ENCODE measurements at places on chromosomes 1 and 21.

- no peak for DNase-seq
Measured at GRCh38 chr1:36835017-36835695, 199.2 kb downstream of the GRIK3 start.

DNA sequence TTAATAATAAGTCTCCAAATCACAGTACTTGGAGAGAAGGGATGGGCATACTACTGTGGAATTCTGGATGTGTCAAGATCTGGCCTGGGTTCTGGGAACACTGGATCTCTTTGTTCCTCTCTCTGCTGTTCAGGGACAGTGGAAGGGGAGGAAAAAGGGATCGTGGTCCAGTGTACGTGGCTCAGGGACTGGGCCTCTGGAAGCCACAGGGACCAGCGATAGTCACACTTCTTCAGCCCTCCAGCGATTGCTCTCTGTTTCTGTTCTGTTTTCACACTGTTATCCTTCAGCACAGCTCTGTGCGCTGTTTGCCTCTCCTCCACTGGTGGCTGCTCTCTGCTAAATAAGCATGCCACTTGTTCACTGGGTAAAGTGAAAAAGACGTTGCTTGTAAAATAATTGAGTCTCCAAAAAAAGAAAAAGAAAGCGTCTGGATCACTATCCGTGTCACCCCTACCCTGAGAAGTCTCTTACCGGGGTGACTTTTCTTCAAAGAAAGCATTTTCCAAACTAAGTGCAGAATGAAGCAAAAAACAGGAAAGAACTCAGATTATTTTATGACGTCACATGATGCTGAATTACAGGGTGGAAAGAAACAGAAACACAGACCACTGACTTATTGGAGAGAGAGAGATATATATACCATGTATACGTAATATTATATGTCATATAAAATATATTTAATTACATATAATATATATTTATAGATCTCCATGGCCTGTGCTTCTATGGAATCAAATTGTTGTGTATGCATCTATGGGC, 279.4 kb downstream of the RGS7 start:
- no peak for DNase-seq

GRCh38 chr1:181101581-181102226, 13.2 kb downstream of the IER5 start:
- DNase-seq: no peak

- no peak for DNase-seq
Measured at GRCh38 chr1:207822124-207822601, 70.3 kb downstream of the CD46 start.

- DNase-seq: no peak
Measured at GRCh38 chr1:180652792-180653191, 21.0 kb downstream of the XPR1 start.

- DNase-seq: no peak
Measured at GRCh38 chr1:153928791-153929341, 6.1 kb upstream of the GATAD2B start.

DNA sequence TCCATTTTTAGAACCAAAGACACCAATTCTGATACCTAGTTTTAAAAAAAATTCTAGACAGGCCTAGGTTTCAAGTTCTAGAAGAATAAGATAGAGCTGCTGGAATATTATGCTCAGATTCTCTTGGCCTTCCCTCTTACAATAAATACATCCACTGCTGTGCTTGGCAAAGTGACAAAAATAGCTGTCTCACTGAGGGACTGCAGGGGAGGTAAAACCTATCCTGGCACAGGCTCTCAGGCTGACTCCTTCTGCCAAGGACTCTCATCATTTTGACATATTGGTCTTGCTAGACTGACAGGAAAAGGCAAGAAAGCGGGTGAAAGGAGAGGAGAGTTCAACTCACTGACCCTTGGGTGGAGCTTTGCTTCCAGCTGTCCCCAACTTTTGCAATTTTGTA, 197.0 kb upstream of the LHX8 start:
- no peak for DNase-seq

- no peak for DNase-seq
Measured at GRCh38 chr1:110309139-110309538, 30.0 kb upstream of the RBM15 start.

- no peak for DNase-seq
Measured at GRCh38 chr1:102851616-102852015, 256.7 kb downstream of the COL11A1 start.

GRCh38 chr1:6030547-6031261, 15.0 kb upstream of the KCNAB2 start:
- no peak for DNase-seq

DNA sequence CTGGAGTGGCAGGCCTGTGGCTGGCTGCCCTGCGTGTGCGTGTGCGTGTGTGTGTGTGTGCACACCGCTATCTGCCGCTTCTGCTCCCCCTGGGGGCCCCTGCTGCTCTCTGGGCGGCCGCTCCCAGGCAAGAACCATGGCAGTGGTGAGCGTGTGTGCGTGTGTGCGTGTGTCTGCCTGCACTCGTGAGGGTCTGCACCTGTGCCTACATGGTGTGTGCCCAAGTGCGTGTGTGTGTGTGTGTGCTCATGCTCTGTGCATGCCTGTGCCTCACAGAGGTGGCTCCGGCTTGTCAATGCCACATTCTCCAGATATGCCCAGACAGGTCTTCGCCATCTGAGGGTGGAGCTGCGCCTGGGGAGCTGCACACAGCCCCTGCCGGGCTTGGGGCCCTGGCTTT, 18.7 kb upstream of the PEX10 start:
- DNase-seq: no peak

DNA sequence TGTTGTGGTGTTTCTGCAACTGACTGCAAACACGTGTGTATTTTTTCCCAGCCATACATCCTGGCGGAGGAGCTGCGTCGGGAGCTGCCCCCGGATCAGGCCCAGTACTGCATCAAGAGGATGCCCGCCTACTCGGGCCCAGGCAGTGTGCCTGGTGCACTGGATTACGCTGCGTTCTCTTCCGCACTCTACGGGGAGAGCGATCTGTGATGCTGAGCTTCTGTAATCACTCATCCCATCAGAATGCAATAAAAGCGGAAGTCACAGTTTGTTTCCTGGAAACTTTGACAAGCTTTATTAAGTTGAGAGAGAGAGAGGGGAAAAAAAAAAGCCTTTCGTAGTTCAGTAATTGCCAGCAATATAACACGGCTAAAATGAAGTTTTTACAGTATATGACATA, 32.7 kb upstream of the MTR start:
- no peak for DNase-seq

DNA sequence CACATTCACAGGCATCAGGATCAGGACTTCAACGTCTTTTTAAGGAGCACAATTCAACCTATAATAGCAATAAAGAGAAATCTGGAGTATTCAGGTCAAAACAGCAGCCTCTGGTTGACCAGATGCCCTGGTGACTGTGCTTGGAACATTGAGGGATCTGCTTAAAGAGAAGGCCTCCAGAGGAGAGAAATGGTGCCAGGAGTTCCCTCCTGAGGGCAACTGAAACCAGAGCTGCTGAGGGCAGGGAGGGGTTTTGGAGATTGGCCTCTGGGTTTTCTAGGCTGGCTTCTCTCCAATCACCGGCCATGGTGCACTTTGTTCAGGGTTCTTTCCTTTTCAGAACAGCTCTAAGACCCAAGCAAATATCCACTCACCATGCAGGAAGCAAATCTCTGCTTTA, 190.7 kb upstream of the KIAA0040 start:
- no peak for DNase-seq

GRCh38 chr21:40043423-40043822, 176.2 kb downstream of the PCP4 start:
- no peak for DNase-seq

- no peak for DNase-seq
Measured at GRCh38 chr1:106571109-106571508, 485.4 kb upstream of the PRMT6 start.

GRCh38 chr21:43355266-43355924, 71.5 kb downstream of the SIK1 start:
- no peak for DNase-seq

DNA sequence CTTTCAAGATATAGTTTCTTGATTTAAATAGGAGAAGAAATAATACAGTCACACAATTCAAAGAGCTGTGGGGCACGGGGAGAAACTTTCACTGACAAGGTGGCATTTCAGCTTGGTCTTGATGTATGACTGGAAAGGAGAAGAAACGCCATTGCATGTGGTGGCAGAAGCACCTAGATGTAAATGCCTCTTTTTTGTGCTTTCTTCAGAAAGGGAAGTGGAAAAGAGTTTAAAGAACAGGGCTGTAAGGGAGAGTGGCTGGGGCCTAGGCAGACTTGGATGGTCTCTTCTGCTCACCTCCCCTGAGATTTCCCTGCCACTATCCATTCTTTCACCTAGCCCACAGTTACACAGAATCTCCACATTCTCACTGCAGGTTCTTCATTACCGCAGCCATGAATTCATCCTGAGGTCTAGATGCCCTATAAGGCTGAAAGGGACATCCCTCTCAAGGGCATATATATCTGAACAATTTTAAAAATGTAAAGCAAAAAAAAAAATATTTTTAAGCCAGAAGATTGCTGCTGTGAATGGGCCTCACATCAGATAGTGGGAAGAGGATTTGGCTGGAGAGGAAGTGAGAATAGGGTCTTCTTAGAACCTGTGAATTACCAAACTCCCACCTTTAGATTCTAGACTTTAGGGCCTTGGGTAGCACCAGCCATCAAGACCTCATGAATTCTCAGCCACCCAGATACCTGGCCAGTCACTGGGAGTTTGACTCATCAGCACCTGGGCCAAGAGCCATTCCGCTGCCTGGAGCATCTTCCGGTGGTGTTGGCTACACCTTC, 23.4 kb downstream of the CACNA1E start:
- no peak for DNase-seq

- DNase-seq: no peak
Measured at GRCh38 chr1:153548722-153549688, at the start of gene S100A3. S100A3 (minus strand) TSS chr1:153549258; CDS start chr1:153548485, 773 bp downstream.

DNA sequence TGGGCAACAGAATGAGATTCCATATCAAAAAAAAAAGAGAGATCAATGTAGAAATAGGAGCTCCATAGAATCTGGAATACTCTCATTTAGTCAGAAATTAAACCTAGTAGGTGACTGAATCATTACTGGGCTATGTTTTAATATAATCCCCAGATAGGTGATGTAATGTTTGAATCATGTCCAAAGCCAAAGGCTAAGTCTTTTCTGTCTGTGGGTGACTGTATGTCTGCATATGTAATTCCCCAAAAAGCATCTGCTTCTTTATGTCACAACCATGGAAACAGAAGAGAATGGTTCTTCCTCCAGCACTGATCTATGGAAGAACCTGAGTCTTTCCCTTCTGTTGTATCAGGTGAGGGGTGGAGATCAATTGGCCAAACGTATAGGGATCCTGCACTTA, 5.8 kb downstream of the LAMC2 start:
- no peak for DNase-seq

GRCh38 chr1:209697126-209697525, 7.5 kb upstream of the HSD11B1 start:
- DNase-seq: no peak

DNA sequence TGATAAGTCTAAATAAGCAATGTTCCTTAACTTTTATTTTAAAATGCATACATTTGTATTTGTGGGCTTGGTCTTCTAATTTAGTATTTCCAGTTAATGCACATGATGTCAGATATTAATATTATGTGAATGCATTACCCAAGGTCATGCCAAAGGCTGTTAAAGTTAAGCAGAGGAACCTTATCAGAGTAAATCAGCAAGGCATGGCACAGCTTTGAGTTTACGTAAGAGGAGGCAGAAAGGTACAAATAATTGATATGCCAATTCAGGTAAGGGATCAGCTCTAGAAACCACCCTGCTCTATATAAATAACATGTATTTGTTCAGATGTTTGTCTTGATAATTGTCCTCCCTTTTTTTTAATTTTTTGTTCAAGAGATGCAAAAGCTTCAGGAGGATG, 64.5 kb upstream of the CHRM3 start:
- no peak for DNase-seq

- DNase-seq: no peak
Measured at GRCh38 chr1:89203166-89203565, 4.4 kb upstream of the GBP4 start.

DNA sequence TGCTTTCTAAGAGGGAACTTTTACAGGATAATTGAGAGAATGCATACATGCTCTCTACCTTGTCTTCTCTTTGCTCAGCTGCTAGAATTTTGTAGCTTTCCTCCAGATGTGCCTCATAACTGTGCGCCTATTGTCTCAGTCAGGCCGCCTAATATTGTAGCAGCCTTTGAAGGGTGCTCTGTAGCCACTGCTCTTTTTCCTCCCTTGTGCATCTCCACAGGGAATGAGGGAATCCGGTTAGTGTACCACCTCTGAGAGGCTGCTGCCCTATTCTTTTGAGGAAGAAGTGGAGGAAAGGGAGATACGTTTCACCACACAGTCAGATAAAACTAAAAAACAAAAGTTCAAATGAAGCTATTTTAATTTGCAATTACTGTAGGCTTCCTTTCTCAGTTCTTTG, 22.8 kb downstream of the TTC3 start:
- DNase-seq: no peak

DNA sequence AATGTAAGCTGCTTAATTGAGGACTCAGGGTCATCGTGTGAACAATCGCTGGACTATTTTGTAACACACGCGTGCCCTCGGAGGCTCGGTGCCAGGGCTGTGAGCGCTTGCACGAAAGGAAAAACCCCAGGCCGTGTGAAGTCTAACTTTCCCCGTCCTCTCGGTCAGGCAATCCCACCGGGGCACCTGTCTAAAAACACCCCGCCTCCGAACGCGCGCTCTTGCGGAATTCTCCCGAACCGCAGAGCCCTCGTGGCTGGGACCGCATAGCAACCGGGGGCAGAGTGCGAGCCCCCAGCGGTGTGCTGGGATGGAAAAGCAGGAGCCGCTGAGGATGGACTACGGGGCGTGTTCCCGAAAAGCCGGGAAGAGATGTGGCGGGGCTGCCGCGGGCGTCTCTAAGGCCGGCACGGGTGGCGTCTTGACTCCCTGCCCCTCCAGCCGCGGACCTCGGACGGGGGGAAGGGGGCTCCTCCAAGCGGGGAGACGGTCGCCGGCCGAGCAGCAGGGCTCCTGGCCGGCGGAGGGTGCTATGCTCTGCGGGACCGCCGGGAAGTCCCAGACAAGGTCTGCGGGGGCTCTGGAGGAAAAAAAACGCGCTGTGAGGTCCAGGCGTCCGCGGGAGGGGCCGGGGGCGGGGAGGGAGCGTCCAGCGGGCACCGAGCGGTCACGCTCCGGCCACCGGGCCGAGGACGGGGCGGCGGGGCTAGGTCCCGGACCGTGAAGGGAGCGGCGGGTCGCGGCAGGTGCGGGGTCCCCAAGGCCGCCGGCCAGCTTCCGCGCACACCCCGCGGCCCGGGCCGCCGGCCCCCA, 936 bp downstream of the ZBTB21 start:
- no peak for DNase-seq

DNA sequence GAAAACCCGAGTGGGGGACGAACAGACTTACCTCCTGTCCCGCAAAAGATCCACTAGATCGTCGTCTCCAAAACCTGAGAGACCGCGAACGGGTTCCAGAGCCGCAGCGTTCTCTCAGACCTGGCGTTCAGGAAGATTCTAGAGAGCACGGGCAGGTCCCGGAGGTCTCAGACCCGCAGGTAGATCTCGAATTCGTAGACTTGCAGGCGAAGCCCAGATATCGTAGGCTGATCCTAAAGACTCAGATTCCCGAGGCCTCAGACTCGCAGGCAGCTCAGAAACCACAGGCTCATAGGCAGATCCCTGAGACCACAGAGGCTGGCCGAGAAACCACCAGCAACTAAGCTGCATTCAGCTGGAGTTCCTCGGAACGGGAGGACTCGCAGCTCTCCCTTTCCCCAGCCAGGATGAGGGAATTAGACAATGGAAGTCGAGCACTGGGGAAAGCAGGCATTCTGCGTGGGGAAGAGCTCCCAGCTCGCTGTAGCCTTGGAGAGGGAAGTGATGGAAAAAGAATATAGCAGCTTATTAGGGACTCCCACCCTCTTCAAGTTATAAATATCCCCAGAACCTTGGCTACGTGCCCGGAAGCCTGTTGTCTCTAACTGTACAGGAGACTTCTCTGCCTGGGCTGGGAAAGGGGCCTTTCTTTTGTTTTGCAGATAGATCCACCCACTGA, at the start of gene ZNF436:
TSS of gene ZNF436 (minus strand) at position 502 of the 679 bp plus-strand sequence. CDS start 1,831 bp downstream, outside the sequence.
- DNase-seq: no peak
